COR-L47 (cell line): ENCODE measurements at places on chromosomes 11 and 22.
A peak's percentile ranks its signal among the peaks of the same experiment; 100 is the strongest.

- no peak for DNase-seq
Observed at GRCh38 chr11:118610773-118611432, 3.5 kb downstream of the PHLDB1 start.

- DNase-seq = no peak
Observed at GRCh38 chr11:36574486-36574885, 6.7 kb downstream of the RAG1 start.

GRCh38 chr11:86477495-86478155 lies 102.9 kb downstream of the CCDC81 start:
- DNase-seq = no peak

- no peak for DNase-seq
Observed at GRCh38 chr11:8839957-8840945, 70.7 kb upstream of the AKIP1 start.

GRCh38 chr22:48901324-48901723 lies 926.3 kb downstream of the BRD1 start:
- no peak for DNase-seq

DNA sequence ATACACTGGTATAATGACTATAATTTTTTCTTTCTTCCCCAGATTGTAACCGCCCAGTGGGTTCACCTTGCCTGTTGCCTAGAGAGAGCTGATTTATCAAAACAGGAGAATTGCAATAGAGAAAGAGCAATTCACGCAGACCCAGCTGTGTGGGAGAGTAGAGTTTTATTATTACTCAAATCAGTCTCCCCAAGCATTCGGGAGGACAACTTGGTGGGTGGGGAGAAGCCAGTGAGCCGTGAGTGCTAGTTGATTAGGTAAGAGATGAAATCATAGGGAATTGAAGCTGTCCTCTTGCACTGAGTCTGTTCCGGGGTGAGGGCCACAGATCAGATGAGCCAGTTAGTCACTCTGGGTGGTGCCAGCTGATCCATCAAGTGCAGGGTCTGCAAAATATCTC lies 73.2 kb downstream of the SLC35F2 start:
- no peak for DNase-seq

GRCh38 chr11:113574586-113574985 lies 99.4 kb upstream of the DRD2 start:
- no peak for DNase-seq

DNA sequence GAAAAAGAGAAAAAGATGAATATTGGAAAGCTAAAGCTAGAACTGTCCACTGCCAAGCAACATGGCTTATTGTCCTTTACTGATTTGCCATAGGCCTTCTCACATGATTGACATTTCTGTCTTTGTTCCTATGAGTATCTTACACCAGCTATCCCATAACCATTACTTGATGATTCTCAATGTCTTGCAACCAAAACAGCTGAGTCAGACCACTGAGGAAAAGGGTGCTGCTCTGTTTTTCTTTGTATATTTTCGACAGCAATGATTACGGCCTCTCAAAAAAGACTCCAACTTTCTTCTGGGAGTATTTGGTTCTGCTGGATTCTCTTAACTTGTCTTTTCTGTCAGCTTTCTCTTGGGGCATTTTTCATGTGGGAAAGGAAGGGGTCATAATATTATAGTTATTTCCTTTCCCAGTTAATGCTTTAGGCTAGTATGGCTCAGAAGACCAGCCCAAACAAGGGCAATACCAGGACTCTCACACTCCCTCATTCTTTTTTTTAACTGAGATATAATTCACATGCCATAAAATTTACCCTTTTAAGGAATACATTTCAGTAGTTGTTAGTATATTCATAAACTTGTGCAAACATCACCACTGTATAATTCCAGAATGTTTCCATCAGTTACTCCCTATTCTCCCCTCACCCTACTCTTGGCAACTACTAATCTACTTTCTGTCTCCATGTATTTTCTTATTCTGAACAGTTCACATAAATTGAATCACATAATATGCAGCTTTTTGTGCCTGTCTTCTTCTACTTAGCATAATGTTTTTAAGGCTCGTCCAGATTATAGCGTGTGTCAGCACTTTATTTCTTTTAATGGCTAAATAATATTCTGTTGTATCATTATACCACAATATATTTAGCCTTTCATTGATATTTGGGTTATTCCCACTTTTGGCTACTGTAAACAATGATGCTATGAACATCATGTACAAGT lies 31.1 kb upstream of the FAR1 start:
- no peak for DNase-seq

- DNase-seq = no peak
Observed at GRCh38 chr11:118415739-118416068, 14.3 kb downstream of the ATP5MG start.

GRCh38 chr11:11498195-11498594 lies 123.6 kb downstream of the GALNT18 start:
- DNase-seq = no peak

DNA sequence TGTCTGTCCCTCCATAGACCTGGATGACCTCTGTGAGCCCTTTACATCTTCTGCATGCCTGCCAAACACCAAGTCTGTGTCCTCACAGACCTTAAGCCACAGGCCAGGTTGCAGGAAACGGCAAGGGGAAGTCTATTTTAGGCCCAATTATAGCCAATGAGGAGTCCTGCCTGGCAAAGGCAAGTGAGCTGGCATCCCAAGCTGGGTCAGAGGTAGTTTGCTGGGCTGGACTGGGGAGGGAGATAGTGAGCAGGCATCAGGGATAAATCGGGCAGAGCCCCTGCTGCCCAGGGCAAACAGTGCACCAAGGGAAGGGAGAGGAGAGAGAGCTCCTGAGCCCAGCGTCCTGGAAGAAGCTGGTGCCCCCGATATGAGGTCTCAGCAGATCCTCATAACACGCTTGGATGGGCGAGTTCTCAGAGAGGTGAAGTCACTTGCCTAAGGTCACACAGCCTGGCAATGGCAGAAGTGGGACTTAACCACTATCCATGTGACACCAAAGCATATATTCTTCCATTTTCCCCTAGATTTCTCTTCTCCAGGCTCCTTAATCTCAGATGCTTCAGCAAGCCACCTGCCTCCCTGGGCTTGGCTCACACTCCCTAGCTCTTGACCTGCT lies 3.7 kb upstream of the RELT start:
- DNase-seq = no peak

DNA sequence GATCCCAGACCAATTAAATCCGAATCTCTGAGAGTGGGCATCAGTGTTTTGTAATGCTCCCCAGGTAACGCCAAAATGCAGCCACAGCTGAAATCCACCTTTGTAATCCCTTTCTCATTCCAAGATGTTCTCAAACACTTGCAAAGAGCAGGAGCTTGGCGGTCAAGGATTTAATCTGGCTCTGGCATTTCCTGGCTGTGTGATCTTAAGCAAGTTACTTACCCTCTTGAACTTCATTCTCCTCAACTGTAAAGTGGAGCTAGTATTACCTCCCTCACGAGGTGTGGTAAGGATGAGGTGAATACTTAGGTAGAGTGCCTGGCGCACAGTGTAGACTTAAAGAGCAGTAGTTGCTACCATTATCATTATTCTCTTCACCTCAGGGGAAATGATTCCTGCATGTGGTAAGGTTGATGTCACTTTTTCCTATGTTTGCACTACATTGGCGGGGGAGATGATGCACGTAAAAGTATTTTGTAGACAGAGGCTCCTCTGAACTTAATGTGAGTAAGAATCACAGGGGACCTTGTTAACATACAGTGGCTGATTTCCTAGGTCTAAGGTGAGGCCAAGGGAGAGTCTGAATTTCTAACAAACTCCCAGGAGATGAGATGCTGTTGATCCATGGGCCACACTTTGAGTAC lies 210.4 kb upstream of the PITPNB start:
- DNase-seq = no peak

- no peak for DNase-seq
Observed at GRCh38 chr11:73406619-73407018, 30.4 kb downstream of the RELT start.

DNA sequence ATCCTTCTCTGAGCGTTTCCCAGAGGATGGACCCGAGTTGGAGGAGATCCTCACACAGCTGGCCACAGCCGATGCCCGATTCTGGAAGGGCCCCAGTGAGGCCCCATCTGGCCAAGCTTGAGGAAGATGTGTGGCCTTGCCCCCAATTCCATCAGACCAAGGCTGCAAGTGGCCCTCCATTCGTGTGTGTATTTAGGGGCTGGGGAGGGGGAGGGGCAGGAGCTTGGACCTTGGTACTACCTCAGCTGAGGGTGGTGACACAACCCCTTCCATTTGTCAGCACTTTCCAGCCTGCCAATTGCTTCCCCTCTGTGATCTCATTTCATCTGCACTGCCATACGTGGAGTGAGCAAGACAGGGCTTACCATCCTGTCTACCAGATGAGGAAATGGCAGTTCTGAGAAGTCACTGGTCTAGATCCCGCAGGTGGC lies 1.3 kb upstream of the BBS1 start:
- DNase-seq = no peak

- no peak for DNase-seq
Observed at GRCh38 chr11:115159207-115159606, 345.0 kb downstream of the CADM1 start.

GRCh38 chr11:34798985-34799384 lies 117.2 kb downstream of the APIP start:
- DNase-seq = peak; percentile 46

DNA sequence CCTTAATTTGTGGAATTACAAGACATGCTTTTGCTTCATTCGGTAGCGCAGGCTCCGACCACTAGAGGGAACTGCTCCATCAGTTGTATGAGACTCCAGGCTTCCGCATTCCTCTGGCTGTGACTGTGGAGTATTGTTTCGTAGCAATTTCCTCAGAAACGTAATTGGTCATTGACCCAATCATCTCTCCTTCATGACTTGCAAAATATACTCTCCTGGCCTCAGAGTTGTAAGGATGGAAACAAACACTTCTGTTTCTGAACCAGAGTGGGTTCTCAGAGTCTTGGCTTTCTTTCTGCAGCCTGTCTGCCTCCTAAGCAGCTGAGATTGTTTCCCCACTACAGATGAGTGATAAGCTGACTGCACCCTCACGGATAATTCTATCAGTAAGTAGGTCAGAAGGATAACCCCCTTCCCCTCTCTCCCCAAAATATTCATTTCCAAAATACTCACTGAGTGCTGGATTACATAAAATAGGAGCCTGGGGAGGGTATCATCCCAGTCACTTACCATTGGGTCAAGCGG lies 146.8 kb upstream of the ZC3H12C start:
- peak; percentile 77 for DNase-seq

DNA sequence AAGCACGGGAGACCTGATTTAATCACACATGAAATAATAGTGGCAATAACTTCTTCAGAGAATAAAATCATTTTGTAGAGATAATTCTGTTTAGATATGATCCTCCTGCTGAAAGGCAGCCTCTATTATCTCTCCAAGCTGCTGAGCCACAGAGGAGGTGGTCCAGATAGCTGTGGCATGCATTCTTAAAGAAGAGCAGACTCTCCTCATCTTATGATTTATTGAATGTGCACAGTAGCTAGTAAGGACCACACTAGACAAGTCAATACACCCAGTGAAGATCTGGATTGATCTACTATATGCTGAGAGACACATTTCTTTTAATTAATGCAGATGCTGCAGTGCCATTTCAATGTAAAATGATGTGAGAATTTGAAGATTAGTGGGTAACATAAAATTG lies 552.9 kb upstream of the ANO3 start:
- DNase-seq = no peak

DNA sequence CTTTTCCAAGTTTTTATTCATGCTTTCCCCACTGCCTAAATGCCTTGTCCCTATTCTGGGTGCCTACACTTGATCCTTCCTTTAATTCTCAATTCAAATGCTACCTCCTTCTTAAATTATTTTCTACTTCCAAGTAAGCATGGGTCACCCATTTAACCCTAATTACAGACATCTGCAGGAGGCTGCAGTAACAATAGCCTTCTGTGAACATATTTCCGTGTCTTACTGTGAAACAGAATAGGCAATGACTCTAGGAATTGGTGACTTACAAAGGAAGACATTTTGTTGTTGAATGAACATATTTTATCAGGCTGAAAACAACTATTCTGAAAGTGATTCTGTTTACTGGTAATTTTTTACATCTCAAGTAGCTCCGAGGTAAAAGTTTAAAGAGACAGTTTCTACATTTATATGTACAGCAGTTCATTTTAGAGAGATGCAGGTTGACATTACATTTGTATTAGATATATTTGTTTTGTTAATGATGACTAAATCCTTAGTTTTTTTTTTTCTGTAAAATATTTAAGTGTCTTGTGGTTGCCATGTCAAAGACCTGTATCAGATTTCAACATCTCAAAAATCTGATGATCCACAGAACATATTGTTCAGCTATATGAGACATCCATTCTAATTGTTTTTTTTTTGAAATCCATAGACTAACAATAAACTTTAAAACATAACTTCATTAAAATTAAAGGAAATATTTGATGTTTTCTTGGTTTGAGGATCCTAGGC lies 316.8 kb downstream of the CASP12 start:
- peak; percentile 39 for DNase-seq

GRCh38 chr11:61019832-61020405 lies 48.4 kb downstream of the CD6 start:
- DNase-seq = no peak

- no peak for DNase-seq
Observed at GRCh38 chr11:58330861-58331260, 28.0 kb downstream of the OR5B17 start.

- DNase-seq = peak; percentile 28
Observed at GRCh38 chr11:8070417-8071115, 10.4 kb upstream of the TUB start.

DNA sequence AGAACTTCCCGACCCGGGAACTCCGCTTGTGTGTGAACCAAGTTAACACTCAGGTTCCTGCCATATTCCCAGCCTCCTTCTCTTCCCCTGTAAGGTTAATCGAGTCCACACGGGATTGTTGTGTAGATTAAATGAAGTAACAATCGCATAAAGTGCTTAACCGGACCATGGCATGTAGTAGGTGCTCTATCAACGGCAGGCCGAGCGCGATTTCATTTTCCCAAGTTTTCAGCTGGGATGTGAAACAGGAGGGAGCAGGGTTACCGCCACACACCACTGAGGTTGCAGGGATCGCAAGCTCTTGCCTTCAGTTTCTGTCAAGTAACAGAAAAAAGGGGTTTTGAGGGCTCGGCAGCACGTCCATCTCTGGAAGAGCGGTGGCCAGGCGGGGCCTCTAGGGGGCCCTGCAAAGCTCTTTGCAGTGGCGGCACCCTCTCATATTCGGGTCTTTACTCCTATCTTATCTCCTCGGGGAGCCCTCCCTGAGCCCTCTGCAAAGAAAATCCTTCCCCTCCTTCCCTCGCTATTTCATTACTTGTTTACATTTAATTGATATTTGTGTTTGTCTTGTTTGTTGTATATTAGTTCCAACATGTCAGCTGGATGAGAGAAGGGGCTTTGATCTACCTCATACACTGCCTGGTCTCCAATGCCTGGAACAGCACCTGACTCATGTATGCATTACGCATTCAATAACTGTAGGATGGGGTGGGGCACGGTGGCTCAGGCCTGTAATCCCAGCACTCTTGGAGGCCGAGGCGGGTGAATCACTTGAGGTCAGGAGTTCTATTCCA lies 816 bp upstream of the PLEKHA7 start:
- peak; percentile 16 for DNase-seq
